NCI-H1417 (cell line): ENCODE measurements at places on chromosomes 16 and 17.
A peak's percentile ranks its signal among the peaks of the same experiment; 100 is the strongest.

- no peak for DNase-seq
Measured at GRCh38 chr16:84836234-84836647, 16.5 kb downstream of the CRISPLD2 start.

GRCh38 chr17:73888862-73889261, 244.6 kb upstream of the SDK2 start:
- DNase-seq: no peak

GRCh38 chr17:60296177-60296576, 95.8 kb downstream of the USP32 start:
- no peak for DNase-seq

DNA sequence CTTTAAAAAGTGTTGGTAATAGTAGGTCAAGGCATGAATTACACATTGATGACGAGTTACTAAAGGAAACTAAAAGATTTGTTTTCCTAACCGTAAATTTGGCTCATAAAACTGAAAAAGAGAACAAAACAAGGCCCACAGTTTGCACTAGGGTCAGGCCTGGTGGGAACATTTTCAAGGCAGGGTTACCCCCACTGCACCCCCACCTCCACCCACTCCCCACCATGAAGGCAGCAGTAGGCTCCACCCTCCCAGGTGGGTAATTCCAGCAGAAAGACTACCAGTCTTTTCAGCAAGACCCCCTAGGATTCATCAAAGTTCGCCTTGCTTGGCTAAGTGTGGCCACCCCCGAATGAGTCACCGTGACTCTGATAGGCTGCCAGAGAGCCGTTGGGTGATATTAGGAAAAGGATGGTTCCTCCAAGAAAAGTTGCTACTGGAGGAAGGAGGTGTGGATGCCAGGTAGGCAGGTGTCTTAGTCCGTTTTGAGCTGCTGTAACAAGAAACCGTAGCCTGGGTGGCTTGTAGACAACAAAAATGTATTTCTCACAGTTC, 8.6 kb downstream of the DNAAF1 start:
- DNase-seq: no peak

DNA sequence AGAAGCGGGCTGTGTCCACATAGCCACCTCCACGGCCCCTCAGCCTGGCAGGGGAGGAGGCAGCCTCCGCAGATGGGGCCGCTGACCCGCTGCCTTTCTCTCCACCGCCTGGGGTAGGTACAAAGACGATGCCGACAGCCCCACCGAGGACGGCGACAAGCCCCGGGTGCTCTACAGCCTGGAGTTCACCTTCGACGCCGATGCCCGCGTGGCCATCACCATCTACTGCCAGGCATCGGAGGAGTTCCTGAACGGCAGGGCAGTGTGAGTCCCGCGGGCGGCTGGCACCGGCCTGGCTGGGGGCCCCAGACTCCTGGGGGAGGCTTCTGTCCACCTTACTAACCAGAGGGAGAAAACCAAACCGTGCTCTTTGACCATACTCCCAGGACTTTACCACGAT, 27.9 kb downstream of the MGRN1 start:
- DNase-seq: no peak

- no peak for DNase-seq
Measured at GRCh38 chr17:12830777-12831247, 41.5 kb downstream of the ARHGAP44 start.

DNA sequence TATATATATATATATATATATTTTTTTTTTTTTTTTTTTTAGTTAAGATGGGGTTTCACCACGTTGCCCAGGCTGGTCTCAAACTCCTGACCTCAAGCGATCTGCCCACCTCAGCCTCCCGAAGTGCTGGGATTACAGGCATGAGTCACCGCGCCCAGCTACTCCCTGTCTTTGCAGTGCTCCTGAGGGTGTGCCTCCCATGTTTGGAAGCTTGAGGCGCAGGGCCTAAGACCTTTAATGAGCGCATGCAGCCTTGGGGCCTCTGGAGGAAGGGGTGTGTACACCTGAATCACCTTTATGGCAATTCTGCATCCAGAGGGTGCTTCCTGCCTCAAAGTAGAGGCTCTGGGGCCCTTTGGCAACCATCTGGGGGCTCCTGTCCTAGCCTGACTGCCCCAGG, 219.4 kb upstream of the CIBAR2 start:
- no peak for DNase-seq

DNA sequence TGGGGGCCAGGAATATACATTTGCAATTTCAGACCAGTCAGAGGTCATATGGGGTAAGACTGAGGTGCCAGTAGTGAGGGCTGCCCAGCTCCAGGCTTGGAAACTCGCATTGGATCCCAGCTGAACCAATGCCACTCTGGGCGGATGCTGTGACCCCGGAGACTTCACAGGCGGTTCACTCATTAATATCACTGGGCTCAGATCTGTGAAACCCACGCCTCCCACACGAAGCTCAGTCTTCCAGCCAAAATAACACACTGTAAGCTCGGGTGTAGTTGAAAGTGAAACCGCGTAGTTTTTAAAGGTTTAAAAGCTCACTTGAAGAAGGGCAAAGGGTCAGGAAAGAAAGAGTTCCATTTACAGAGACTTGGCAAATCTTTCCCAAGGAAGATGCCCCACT, 254.8 kb downstream of the FOXL1 start:
- DNase-seq: no peak

DNA sequence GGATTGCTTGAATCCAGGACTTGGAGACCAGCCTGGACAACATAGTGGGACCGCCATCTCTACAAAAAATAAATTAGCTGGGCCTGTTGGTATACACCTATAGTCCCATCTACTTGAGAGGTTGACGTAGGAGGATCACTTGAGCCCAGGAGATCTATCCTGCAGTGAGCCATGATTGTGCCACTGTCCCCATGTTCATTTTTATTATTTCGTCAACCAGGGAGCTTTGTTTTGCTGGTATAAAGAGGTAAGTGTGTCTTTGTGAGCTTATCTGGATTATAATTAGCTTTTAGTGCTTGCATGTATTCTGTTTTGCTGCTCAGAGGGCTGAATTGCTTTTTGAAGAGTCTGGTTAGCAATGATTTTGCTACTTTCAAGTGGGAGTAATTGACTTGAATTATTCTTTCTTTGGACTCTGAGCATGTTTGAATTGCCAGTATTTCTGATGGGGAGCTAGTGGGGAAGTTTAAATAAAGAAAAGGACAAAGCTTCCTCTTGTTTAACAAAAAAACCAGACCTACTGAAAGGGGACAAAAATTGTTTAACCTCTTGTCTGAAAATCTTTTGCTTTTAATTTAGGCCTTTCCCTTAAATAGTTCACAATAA, 31.6 kb upstream of the BCAS3 start:
- DNase-seq: peak; percentile 9

GRCh38 chr16:16096121-16096857, 127.0 kb downstream of the ABCC6 start:
- DNase-seq: no peak

DNA sequence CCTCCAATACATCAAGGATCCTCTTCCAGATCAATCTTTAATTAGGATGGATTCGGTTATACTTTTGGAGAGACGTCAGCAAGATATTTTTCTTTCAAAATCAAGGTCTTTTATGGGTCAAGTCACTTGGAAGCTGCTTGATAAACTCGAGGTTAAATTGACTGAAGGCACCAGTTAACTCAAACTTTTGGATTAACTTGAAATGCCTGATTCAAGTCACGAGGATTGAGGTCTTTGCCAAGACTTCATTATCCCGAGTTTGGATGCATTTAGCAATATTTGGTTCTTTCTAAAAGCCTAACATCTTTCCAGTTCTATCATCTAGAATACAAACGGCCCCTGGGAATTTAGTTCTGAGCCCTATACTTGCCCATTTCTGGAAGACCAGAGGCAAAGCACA, 82.9 kb downstream of the MYH11 start:
- no peak for DNase-seq

GRCh38 chr17:7992924-7993323, 9.5 kb upstream of the GUCY2D start:
- DNase-seq: no peak

GRCh38 chr17:37261286-37261685, 114.5 kb upstream of the C17orf78 start:
- no peak for DNase-seq

DNA sequence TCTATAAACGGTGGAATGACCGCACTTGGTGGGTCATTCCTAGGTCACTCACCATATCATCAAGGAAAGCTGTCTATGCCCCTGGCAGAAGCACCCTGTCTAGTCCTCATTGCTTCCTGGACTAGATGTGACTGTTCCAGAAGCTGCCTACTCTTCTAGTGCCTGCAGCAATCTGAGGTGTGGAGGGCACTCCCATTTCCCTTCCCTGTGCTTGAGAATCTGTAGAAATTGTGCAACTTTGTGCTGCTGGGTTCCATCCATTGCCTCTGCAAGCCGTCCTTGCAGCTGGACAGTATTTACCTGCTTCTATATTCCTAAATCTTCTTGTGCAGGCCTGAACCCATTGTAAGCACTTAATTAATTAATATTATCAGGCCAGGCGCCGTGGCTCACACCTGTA, 52.1 kb downstream of the CACNG3 start:
- no peak for DNase-seq

DNA sequence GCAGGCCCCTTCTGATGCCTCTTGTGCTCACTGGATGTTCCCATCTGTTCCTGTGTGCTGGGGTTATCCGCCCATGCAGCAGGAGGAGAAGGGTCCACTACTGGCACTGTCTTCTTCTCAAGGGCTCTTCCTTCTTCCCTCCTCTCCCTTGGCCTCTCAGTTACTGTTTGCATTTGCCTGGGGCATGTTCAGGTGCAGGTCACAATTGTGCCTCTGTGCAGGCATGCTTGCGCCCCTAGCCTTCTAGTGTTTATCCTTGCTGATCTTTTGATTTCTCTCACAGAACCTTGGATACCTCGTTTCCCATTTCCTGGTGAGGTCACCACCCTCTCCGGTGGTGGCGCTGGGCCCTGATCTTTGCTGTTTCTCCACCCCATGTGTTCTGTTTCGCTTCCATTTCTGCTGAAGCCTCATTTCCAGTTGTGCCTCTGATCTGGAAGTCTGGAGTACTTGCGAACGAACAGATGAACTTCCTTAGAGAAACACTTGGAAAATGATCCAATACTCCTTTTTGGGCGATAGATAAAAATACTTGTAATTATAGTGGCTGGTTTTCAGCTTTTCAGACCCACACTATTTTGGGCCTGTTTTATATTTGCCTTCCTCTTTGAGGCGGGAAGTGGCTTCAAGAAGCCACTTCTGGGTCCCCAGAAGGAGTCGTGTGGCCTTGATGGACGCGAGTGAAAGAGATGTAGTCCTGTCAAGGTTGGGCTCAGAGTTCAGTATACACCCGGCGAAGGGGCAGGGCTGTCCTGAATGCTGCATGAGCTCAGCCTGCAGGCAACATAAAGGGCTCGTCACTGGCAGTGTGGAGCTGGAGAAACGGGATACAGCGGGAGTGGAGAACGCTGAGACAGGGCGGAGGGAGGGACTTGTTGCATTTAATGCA, 312.9 kb downstream of the SNX29 start:
- DNase-seq: no peak

DNA sequence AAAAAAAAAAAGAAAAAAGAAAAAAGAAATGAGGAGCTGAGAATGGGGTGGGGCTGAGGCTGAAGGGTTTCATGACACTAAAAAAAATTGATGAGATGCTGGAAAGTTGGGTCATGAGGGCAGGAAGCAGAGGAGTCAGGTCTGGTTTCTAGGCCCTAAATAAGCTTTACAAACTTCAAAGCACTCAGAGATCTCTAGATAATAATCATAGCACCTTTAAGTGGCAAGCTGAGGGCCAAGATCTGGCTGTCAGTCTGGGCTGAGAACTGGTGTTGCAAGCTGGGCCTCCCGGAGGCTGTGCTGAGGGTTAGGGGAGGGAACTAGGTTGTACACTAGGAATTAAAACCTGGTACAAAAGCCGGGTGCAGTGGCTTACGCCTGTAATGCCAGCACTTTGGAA, 6.4 kb downstream of the ZNF764 start:
- DNase-seq: no peak

GRCh38 chr16:88917146-88917914, 50.9 kb upstream of the PABPN1L start:
- DNase-seq: no peak

- no peak for DNase-seq
Measured at GRCh38 chr16:78785218-78785617, 685.8 kb downstream of the WWOX start.

DNA sequence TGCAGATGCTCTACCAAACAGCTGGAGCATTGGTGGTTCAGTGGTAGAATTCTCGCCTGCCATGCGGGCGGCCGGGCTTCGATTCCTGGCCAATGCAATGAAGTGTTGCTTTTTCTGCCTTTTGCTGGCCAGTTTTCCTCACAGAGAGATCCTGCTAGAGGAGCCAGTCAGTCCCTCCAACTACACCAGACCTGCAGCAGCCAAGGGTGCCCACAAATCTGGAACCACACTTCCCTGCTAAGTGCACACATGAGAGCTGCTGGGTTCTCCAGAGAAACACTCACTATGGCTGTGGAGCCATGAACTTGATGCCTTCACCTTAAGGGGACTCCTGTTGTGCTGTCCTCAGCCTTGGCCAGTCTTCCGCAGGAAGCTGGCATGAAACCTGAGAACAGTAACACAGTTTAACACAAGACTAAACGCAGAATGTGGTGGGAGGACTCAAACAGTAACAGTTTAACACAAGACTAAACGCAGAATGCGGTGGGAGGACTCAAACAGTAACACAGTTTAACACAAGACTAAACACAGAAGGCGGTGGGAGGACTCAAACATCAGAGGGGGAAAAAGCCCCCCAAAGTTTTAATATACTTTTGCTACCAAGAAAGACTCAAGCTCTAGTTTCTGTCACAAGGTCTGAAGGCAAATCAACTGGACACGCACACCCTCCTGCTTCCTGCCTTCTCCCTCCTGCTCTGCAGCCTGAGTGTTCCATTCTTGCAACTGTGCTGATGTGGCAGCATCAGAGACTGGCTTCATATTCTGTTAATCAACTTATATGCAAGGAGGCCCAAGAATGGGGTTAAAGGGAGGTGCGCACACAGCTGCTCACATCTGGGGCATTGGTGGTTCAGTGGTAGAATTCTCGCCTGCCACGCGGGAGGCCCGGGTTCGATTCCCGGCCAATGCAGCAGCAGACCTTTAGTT, 12.0 kb downstream of the VAC14 start:
- DNase-seq: no peak

- no peak for DNase-seq
Measured at GRCh38 chr17:82412535-82413520, 5.3 kb upstream of the HEXD start.

DNA sequence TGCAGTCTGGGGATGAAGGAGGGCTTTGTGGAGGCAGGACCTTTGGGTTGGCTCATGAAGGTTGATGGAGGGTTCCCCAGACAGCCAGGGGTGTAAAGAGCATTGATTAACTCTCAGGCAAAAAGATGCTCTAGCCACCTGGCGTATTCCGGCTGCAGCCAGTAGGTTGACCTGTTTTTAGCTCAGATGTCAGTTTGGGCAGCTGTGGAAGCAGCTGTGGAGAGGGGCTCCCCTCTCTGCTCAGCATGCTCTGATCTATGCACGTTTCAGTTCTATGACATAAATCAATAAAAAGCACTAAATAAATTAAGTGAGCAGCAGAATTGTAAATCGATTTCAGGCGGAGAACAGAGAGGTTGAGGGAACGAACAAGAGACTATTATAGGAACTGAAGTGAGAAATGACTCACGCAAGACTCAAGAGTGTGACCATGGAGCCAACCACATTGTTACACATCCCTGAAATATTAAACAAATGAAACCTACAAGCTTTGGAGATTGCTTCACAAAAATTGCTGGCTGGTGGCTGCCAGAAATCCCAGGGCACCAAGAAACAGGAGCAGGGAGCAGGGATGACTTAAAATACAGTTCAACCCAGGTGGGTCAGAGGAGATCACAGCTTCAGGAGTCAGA, 111.9 kb downstream of the GSG1L start:
- no peak for DNase-seq
